ENCODE measurements at places on chromosomes 13 and 19.

DNA sequence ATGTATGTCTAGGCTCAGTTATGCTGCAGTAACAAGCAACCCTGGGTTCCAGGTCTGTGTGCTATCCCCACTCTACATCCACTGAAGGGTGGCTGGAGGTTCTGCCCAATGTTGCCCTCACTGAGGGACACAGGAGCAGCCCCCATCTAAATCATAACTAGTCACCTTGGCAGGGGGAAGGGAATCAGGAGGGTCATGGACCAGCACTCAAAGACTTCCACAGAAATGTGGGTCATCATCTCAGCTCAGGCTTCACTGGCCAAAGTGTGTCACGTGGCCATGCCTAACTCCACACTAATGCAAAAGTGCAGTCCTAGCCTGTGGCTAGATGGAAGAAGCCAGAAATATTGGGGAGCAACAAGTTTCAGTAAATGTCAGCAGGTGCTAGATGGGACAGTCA is 137.3 kb upstream of the ZNF507 start:
- no peak for DNase-seq

DNA sequence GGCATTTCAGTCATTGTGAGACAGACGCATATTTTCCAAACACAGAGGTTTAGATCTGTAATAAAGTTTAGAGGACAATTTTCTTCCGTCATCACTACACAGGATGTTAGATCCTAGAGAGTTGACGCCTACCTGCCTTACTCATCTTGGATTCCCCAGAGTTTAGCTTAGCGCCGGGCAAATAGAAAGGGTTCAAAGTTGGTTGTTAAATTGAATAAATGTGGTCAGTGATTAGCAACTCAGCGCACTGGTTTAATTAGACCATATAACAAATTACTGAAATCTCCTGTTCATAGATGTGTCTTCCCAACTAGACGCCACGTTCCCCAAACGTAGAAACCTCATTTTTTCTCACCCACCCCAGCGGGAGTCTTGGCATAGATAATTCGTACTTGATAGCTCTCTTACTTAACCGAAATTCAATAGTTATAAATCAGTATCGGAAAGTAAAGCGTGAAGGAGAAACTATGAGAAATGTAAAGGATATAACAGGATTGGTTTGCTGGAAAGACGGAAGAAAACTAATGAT is 726 bp upstream of the UFM1 start:
- DNase-seq, result no peak

DNA sequence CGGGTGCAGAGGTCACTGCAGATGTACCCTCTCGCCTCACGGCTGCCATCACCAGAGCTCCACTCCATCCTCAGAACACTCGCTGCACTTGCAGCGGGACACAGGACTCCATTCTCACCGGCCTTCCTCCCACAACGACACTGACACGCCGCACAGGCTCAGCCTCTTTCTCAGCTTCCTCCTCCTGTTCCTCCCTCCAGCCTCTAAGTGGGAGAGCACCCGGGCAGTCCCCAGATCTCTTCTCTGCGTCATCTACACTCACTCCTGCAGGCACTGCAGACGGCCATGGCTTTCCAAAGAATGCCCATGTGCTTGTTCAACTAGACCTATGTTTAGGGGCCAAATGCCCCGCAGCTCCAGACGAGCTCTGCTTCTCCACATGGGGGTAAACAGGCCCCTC is 14.3 kb upstream of the FKRP start:
- no peak for DNase-seq

GRCh38 chr13:80237646-80238045 is 103.3 kb downstream of the SPRY2 start:
- no peak for DNase-seq

- DNase-seq, result no peak
Measured at GRCh38 chr13:40549500-40550094, 116.8 kb downstream of the FOXO1 start.

DNA sequence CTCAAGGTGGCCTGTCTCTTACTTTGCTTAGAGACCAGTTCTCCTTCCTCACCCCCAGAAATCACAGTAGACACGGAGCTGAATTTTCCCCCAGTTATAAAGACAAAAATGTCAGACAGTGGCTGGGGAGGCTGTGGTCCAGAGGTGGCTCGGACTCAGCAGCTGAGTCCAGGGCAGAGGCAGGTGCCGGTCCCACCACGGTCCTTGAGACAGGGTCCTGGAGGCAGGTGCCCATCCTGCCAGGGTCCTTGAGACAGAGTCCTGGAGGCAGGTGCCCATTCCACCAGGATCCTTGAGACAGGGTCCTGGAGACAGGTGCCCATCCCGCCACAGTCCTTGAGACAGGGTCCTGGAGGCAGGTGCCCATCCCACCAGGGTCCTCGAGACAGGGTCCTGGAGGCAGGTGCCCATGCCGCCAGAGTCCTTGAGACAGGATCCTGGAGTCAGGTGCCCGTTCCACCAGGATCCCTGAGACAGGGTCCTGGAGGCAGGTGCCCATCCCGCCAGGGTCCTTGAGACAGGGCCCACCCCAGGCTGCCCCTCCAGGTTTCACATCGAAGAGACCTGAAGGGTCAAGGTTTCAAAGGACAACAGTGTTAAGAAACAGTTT is 23.1 kb downstream of the PEPD start:
- no peak for DNase-seq

- DNase-seq, result no peak
Measured at GRCh38 chr19:12166626-12167025, 3.7 kb downstream of the ZNF136 start.

DNA sequence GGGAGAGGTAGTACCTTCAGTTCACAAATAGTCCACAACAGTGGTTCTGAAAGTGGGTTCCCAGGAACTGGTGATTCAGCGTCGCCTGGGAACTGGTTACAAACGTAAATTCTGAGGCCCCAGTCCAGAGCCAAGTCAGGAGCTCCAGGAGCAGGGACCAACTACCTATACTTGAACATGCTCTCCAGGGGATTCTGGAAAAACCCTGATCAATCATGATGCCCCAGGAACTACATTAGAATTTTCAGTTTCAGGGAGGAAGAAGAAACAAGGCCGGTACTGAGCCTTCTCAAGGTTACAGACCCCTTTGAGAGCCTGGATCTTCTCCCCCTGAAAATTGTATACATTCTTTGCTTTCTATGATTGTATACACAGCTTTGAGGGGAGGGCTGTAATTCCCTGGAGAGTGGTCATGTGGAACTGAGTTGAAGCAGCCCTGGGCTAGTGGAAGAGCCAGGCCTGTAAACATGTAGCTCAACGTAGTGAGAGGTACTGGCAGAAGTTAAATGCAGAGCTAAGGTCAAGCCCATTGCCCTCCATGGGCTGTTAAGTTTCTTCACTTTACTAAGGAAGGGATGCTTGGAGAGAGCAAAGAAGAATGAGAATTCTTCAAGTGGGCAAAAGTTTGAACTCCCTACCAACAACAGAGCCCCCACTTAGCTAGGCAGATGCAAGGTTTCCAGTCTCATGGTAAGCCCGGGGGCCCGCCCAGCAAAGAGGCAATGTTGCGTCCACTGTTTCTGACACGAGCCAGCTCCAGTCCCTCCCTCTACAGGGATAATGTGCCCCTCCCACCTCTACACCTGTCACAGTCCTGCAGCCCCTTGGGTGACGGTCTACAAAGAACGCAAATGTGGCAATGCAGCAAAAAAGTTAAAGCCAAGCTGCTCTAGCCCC is 17.0 kb downstream of the DOCK9 start:
- DNase-seq, result no peak

- no peak for DNase-seq
Measured at GRCh38 chr19:45468159-45468651, 409 bp downstream of the FOSB start.

DNA sequence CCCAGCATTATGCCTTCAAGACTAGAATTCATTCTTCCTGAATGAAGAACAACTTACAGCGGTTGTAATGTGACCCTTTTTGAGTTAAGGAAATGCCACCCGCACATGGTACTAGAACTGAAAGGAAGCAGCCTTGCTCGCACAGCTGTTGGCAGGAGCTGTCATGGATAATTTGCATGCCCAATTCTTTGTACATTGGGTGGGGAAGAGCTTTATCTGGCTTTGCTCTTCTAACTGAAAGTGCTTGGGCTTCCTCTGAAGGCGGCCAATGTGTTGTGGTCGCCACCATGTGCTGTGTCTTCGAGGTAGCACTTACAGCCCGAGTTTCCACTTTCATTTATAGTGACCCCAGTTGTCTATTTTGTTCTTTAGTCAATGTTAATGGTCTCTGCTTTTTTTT is 3.4 kb downstream of the CCNE1 start:
- no peak for DNase-seq

DNA sequence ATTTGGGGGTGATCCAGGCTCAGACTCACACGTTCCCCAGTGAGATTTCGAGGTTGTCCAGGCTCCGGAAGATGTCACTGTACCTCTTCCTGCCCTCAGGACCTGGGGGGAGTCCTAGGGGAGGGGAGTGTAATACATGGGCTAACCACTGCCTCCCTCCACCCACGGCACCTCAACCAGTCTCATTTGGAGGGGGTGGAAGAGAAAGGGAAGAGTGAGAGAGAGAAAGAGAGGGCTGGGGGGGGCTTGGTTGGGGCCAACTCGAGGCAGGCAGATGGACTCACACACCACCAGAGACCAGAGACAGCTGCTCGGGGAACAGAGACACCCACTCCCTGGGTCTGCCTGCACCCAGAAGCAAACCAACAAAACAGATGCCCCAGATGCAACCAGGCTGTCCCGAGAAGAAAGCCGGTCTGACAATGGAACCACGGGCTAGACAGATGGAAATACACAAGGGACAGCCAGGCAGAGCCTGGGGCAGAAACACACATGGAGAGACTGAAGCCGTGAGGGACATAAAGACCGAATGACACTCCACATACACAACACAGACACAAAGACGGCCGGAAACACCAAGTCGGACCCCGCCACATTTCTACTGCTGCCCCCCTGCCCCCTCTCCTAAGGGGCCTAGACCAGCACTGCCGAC is 825 bp downstream of the GMIP start:
- DNase-seq, result no peak

- no peak for DNase-seq
Measured at GRCh38 chr19:2195361-2195760, 31.6 kb downstream of the DOT1L start.

DNA sequence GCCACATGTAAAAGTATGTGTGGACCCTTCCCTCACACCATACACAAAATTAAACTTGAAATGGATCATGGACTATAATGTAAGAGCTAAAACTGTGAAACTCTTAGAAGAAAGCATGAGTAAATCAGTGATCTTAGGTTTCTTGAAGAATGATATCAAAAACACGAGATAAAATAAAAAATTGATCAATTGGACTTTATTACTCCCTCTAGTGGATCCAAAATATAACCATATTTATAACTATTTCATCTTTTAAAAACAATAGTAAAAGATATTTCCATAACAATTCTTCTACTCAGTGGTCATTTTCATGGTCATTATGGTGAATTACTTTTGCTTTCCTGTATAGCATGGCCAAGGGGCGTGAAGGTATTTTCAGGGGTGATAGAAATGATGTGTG is 174.6 kb upstream of the LSM14A start:
- no peak for DNase-seq

DNA sequence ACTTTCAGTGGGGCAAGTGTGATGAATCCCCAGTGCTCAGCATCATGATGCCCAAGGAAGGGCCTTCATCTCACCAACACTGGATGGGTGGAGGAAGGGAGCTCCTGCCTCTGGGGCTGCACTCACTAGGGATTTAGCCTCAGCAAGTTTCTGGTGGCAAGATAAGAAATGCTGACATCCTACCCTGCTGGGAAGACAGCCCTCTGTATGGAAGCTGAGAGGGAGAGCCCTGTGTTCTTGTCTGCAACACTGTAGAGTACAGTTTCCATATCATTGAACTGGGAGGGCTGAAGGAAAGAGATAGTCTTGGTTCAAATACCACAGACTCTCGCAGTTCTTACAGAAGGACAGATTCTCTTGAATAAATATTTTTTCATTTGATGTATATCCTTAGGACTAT is 7.3 kb upstream of the ZNF460 start:
- DNase-seq, result no peak

DNA sequence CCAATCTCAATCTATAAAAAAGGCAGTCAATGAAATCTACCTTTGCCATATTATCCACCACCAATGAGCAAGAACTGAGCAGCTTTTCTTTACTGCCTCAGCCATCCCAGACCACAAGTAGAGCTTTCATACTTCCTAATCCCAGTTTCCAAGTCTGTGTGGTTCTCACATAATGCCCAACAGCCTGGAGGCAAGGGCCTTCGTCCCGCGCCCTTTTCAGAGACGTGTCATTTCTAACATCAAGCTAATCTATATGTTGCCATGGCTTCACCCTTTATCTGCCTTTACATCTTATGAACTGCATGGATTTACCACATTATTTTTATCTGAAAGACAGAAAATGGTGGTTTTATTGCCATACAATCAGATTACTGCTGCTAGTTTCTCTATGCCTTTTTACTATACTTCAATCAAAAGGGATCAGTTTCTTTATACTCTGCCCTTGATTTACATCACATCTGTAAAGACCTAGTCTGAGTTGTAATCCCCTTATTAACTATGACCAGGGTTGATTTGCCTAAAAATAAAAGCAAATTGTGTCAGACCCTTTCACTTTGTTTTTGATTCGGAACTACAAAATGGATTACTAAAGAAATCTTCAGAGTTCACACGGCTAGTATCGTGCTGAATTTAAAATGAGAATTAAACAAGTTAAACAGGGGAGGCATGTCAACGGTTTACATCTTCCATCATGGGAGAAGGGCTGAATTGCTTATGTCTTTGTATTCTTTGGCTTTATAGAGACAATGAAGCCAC is 5.9 kb downstream of the EFNB2 start:
- DNase-seq, result no peak

- no peak for DNase-seq
Measured at GRCh38 chr19:10854350-10855089, 6.3 kb downstream of the C19orf38 start.

GRCh38 chr13:26459276-26460131 is 98.0 kb upstream of the WASF3 start:
- no peak for DNase-seq

- DNase-seq, result no peak
Measured at GRCh38 chr13:106612688-106613087, 44.8 kb upstream of the ARGLU1 start.

DNA sequence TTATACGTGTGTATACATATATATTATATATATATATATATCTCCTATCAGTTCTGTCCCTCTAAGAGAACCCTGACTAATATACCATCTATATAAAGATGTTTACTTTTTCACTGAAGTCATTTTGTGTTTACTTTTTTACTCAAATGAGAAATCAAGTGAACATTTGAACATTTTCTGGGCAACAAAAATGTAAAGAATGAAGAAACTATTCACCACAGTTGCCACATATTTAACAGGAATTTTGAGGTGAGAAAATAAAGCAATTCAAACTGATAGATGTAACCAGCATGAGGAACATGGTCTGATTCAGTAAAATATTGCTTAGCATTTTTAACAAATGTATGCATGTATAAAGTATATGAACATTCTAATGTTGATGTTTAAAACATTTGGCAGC is 299.2 kb upstream of the KLHL1 start:
- no peak for DNase-seq

DNA sequence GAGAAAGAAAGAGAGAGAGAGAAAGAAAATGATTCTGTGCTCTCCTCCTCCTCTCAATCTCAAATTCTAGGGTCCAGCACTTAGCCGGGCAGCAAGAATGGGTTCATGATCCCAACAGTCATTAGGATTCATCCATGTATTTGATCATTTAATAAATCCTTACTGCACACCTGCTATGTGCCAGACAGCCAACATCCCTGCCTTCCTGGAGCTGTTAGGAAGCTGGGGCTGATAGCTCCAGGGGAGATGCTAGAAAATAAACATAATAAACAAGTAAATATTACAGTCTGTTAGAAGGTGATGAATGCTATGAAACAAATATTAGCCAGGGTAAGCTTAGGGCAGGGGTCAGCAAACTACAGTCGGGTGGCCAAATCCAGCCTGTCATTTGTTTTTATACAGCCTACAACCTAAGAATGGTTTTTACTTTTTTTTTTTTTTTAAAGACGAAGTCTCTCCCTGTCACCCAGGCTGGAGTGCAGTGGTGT is 9.9 kb upstream of the ACP7 start:
- no peak for DNase-seq

Data from NCI-H2107 (cell line).